ENCODE measurements at places on chromosomes 12 and 14.

DNA sequence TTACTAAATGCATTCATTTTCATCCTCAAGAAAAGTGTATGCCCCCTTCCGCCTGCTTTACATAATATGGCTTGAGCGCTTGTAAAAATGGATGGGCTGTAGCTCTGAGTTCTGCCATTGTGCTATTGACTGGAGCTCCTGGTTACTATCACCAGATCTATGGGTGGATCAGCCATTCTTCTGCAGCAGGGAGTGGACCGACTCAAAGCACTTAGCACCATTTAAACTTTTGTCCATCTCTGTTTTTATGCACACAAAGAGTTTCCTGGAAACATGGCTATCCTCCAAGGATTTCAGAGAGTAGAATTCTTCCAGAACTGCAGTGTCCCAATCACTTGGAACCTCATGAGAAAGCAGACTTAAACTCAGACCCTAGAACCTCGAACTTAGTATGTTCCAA is 4.5 kb upstream of the NUMB start:
- no peak for DNase-seq

GRCh38 chr12:65189028-65189718 is 19.8 kb downstream of the LEMD3 start:
- DNase-seq = no peak

- no peak for DNase-seq
Measured at GRCh38 chr12:43841253-43841652, 5.4 kb downstream of the TMEM117 start.

DNA sequence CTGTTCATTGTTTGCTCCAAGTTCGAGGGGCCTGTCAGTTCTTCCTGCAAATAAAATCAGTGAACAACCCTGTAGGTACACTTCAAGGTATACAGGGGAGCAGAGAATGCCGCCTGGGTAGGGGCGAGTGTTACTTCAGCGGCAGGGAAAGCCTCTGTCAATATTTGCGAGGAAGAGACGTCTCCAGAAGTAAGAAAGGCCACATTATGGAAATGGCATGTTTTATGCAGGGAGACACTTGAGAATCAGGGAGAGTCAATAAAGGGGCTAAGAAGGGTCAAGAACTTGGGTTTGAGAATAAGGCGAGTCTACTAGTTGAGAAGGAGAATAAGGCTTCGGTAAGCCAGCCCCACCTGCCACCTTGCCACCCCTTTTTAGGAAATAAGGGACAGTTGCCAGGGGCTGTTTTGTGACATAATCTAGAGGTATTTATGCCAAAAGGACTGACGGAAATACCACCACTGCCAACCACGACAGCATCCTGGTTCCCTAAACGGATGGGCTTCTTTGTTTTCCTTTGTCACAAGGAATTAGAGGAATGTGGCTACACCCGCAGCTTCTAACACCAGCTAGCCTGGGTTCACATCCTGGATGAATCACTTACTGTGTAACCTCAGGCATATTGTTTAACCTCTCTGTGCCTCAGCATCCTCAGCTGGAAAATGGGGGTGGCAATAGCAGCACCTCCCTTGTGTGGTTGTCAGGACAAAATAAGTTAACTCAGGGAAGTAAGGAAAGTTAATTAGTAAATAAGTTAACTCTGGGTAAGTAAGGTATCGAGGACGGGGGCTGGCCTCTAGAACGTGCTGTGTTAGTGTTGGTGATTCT is 67.7 kb downstream of the EID3 start:
- no peak for DNase-seq

GRCh38 chr14:78182722-78183121 is 12.5 kb downstream of the NRXN3 start:
- DNase-seq = no peak

DNA sequence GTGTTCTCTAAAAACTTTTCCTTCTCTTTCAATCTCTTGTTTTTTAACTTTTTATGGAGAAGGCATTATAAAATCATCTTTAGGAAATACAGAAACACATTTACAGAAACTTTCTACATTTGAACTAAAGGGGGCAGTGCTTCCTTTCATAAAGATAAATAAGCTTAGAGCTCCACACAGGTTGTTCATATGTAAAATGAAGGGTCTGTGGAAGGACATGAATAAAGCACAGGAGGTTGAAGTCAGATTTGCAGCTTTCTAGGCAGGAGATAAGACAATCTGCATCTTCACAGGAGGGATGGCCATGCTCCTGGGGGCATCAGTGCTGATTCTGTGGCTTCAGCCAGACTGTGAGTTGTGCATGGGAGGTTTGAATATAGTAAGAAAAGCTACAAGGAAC is 426.0 kb downstream of the DAD1 start:
- no peak for DNase-seq

GRCh38 chr12:52615208-52615868 is 3.0 kb downstream of the KRT73 start:
- DNase-seq = no peak

- DNase-seq = no peak
Measured at GRCh38 chr14:26217778-26218177, 380.1 kb downstream of the NOVA1 start.

GRCh38 chr12:106110626-106111300 is 28.0 kb downstream of the NUAK1 start:
- DNase-seq = no peak

DNA sequence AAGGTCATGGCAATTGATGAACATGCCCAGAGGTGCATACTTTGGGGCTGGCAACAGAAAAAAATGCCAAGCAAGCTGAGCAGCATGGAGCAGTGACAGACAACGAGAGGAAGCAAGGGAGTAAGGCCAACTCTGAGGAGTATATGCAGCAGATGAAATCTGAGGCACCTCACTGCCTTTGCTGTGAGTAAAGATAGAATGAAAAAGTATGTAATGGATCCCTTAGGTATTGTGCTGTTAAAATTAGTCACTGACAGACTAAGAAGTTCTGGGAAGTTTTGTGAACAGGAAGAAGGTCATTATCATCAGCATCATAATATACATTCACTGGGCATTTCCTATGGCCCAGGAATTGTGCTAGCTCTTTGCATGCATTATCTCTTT is 269.9 kb downstream of the DUSP6 start:
- no peak for DNase-seq

- DNase-seq = no peak
Measured at GRCh38 chr14:77041881-77042545, 13.5 kb upstream of the IRF2BPL start.

DNA sequence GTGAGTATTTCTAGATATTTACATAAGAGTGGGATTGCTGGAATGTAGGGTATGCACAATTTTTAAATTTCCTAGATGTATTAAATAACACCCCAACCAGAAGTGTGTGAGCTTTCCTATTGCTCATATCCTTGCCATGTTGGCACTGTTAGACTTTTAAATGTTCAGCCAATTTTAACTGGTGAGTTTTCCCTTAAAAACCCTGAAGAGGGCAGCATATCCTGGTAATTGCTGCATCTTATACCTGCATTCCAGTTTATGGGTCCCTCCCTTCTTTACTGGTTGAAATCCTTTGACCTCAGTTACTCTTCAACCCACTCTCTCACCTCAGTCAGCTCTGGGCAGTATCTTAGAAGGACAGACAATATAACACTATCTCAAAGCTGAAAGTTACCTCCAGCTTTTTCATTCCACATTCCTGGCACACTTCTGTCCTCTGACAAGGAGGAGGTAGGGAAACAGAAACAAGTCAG is 270.6 kb downstream of the PAWR start:
- DNase-seq = no peak

DNA sequence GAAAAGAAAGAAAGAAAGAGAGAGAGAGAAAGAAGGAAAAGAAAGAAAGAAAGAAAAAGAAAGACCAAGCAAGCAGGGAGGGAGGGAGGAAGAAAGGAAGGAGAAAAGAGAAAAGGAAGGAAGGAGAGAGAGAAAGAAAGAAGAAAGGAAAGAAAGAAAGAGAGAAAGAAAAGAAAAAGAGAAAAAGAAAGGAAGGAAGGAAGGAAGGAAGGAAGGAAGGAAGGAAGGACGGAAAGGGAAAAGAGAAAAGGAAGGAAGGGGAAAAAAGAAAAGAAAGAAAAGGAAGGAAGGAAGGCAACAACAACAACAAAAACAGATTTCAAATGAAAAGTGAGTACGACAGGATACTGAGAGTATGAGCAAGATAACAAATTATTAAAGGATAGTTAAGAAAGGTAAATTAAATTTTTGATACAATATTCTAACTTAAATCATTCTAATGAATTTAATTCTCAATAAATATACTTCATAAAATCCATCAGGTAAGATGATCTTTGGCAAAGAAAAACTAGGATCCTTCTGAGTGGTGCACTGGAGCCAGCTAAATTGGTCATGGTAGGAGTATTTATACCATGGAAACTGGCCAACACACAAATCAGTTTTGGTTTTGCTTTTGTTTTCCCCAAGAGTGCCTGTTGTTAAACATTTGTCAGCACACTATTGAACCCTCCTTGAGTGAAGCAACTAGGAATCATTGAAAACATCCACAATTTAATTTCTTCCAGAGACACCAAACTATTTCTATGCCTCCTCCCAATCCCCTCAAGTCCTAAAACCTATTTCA is 56.1 kb upstream of the DYRK2 start:
- no peak for DNase-seq

GRCh38 chr12:95790917-95791849 is 619 bp upstream of the NTN4 start:
- DNase-seq = peak; percentile 30

DNA sequence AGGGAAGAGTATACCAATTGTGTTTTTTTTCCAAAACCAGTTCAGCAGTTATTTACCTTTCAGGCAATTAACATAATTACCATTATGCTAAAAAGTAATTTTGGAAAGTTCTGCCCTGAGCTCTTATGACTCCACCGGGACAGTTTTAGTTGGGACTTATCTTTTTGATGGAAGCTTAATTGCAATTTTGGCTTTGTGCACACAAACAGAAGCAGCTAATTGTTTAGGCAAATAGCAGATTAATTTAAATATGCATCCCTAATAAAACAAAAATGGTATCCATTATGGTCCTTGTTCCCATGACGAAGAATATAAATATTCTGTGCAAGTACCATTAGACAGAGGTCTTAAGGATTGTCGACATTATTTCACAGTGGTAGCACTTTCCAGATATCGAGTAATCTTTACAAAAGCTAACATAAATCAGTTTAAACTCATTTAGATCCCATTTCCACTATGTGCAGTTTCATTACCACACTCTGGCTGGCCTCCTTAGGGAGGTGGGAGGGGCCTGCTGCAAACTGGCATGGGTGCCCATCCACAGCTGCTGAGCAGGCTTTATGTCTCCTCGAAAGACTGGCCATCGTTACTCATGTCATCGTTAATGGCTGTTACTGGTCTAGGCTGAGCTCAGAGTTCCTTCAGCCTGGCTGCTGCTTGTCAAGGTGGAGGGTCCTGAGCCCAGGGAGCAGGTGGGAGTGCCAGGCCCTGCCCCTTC is 68.2 kb downstream of the FBXW8 start:
- DNase-seq = no peak

DNA sequence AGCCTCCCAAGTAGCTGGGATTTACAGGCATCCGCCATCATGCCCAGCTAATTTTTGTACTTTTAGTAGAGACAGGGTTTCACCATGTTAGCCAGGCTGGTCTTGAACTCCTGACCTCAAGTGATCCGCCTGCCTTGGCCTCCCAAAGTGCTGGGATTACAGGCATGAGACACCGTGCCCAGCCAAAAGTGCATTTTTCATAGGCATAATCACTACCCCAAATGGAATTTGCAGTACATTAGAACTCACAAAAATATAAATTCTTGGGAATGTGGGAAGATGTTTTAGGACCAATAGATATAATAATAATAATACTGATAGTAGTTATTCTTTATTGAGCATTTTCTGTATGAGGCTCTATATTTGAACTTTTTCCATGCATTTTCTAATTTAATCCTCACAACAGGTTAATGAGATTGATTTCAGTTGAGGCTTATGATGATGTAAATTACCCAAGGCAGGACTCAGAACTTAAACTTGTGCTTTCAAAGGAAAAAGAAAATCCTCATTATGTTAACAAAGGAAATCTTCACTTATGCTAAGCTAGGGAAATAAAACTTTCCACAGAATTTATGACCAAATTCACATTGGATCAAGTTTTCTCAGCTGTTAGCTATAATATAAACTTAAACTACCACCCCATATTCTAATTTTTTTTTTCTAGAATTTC is 121.6 kb downstream of the SRGAP1 start:
- no peak for DNase-seq

GRCh38 chr14:88323523-88324199 is 592 bp upstream of the KCNK10 start:
- DNase-seq = no peak

DNA sequence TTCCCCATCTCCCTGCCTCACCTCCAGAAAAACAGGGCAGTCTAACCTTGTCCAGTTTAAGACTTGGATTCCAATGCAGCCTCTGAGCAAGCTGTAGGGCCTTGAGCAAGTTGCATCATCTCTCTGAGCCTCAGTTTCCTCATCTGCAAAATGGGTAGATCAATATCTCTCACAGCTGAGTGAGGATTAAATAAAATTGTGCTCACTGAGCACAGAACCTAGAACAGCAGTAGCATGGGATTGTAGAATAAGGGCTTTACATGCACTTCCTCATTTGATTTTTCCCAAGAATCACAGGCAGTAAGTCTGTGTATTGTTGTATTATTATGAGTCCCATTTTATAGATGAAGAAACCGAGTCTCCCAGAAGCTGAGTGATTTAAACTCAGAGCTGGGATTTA is 2.0 kb downstream of the DTX1 start:
- no peak for DNase-seq

DNA sequence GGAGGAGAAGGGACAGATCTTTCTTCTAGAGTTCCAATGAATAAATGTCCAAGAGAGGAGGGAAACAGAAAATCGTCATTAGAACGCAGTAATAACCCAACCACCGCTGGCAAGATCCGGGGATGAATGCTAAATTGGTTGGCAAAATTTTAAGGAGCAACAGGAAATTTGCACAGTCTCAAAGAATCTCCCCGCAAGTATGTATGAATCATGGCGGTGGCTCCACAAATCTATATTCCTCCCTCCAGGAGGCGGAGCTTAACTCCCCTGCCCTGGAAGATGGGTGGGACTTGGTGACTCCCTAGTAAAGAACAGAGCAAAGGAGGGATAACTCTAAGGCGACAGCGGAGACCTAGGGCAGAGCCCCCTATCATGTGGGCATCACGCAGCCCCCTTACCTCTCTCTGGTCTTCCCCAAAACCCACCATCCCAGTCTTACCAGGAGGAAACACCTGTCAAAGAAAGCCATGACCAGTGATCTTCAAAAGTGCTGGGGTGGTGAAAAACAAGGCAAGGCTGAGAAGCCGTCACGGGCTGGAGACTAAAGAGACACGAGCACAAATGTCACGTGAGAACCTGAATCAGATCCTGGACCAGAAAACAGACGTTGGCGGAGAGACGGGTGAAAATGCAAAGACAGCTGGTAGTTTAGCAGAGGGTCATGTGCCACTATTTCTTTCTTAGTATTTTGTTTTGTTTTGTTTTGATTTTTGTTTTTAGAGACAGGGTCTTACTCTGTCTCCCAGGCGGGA is 125.8 kb downstream of the NCOR2 start:
- no peak for DNase-seq
